ENCODE measurements at places on chromosomes 1 and 21. TPM values are rescaled to one million over a fixed set of nuclear protein-coding genes. Genes with fewer than 3 reads are reported as not detected.

DNA sequence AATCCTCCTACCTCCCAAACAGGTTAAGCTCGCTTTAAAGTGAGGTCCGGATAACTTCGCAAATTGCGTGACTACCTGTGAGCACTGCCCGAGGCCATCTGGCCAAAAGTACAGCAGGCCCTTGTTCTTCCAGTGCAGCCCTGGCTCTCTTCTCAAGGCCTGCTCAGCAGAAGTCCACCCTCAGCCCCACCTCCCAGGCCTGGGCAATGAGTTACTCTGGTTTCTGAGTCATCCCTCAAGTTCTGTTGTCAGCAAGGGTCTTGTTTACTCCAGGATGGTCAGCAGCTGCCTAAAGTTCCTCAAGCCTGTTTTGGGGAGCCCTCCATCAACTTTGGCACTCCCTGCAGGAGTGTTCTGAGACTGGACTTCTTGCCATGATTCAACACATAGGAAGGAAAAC, 101.7 kb downstream of the BCAR3 start:
- DNase-seq = no peak

DNA sequence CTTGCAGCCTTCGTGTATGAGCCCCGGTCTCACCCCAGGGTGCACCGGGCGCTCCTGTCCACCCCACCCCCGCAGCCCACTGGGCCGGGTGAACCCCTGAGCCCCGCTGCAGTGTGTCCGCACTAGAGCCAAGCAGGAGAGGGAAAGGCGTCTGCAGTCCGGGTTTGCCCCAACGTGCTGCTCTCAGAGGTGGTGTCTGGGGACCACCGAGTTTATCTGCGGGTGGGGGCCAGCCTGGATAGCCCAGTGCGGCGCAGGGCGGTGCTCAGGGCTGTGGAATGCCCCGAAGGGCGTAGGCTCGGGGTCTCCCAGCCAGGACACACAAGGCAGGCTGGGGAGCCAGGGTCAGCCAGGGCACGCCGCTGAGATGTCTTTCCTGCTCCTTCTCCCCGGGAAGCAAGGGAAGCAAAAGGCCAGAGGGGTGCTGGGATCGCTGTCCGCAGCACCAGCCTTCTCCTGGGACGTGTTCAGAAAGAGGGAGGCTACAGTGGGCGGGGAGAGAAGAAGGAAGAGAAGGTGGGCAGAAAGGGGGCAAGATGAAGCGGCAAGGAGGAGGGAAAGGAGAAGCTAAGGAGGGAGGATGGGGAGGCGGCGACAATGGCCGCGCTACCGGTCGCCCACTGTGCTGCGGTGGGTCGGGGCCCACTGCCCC, 56.6 kb downstream of the MAB21L3 start:
- no peak for DNase-seq

GRCh38 chr1:178530037-178530402, 17.1 kb downstream of the TEX35 start:
- DNase-seq = no peak

DNA sequence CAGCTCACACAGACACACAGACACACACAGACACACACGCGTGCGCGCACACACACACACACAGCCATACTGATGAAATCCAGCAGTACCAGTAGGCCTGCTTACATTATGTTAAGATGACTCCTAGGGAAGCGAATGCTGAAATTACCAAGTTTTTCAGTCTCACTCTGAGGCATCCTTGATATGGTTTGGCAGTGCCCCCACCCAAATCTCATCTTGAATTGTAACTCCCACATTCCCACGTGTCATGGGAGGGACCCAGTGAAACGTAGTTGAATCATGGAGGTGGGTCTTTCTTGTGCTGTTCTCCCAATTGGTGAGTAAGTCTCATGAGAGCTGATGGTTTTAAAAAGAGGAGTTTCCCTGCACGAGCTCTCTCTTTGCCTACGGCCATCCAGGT, 64.1 kb downstream of the TIAM1 start:
- DNase-seq = no peak

DNA sequence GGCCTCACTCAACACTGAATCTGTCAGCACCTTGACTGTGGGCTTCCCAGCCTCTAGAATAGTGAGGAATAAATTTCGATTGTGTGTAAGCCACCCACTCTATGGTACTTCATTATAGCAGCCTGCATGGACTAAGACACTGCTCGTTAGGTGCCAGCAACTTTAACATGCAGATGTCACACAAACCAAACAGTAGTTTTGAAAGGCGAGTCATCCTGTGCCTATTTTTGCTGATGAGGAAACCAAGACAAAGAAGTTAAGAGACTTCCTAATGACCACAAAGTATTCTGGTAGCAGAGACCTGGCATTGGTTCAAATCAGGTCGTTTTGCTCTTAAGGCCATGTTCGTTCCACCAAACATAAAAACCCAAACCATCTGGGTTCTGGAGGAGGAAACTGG, 42.9 kb downstream of the BATF3 start:
- DNase-seq = no peak

- DNase-seq = no peak
Observed at GRCh38 chr1:201112926-201113325, 700 bp upstream of the CACNA1S start.

Gene OLIG1
- total RNA-seq = not detected

Gene RGS4
- total RNA-seq = not detected

Gene TTLL10
- 0.15 TPM for total RNA-seq

Gene KIF17
- total RNA-seq = not detected

Gene TMEM50A
- total RNA-seq = 140 TPM

Measured in activated CD4-positive, alpha-beta T cell treated with anti-CD3 and anti-CD28 coated beads, Interleukin-2, amount 10 ng/mL, durations not matched to agents 7 days and 5 days (primary cell).